ENCODE measurements at places on chromosomes 16 and 17. TPM values are rescaled to one million over a fixed set of nuclear protein-coding genes. Genes with fewer than 3 reads are reported as not detected.

DNA sequence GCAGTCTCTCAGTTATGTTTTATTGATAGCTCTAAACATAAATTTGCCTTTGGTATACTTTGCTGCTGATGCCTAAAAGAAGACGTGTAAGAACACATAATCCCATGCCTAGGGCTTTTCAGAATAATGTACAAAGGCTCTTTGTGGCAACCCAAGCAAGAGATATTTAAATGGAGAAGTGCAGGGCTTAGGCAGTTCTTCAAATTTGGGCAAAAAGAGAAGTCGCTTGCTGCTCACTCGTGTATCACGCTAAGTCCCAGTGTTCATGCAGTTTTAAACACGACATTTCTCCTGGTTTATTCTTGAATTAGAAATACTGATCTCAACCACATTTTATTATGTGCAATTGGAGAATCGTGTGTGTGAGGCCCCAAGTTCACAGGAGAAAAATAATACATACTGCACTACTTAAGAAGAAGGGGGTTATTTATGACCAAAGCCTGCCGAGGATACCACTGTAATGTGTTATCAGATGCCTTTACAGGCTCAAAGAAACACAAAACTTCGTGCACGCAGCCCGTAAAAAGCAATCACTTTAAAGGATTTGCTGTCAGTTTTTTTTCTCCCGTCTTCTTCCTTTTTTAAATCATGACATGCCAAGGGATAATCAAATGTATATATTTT lies 22.5 kb upstream of the IRX6 start:
- no peaks in the 10 kb centered on the region for H3K36me3 ChIP-seq
- H3K4me1 ChIP-seq = no peaks in the 10 kb centered on the region
- peaks cover 5% of the 10 kb centered on the region for H3K27me3 ChIP-seq
- no peak overlapping the region for H3K4me3 ChIP-seq

DNA sequence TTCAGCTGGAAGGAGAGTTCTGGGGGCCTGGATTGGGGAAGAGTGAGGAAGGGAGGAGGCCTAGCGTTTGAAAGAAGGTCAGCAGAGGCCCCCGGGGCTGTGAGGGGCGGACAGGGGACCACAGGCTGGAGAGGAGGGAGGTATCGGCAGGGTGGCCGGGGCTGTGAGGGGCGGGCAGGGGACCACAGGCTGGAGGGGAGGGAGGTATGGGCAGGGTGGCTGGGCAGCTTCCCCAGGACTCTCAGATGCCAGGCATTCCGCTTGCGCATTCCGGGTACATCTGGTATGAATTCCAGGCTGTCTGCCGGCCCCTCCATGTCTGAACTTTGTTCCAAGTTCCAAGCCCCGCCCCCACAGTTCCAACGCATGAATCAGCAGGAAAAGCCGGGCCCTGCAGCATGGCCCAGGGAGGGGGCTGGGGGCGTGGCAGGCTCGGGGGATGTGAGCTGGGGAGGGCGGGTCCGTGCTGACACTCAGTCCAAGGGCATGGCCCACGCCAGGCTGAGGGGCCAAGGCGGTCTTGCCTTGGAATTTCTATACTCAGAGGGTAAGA lies 4.3 kb upstream of the TLCD2 start:
- H3K27me3 ChIP-seq = no peaks in the 10 kb centered on the region
- H3K4me3 ChIP-seq = peak overlapping the region; percentile 51
- peak; percentile 100 for DNase-seq
- peaks cover 48% of the 10 kb centered on the region for H3K4me1 ChIP-seq
- peak overlapping the region; percentile 88 for H3K27ac ChIP-seq
- peaks cover 53% of the 10 kb centered on the region for H3K36me3 ChIP-seq

GRCh38 chr17:36111068-36111490 lies 7.5 kb downstream of the CCL4 start:
- no peak overlapping the region for H3K4me3 ChIP-seq
- H3K4me1 ChIP-seq = no peaks in the 10 kb centered on the region
- DNase-seq = no peak
- peaks cover 15% of the 10 kb centered on the region for H3K27me3 ChIP-seq

GRCh38 chr16:51119973-51120729 lies 30.9 kb downstream of the SALL1 start:
- H3K4me1 ChIP-seq = peaks cover 37% of the 10 kb centered on the region
- peak overlapping the region; percentile 59 for H3K27ac ChIP-seq
- no peaks in the 10 kb centered on the region for H3K36me3 ChIP-seq

DNA sequence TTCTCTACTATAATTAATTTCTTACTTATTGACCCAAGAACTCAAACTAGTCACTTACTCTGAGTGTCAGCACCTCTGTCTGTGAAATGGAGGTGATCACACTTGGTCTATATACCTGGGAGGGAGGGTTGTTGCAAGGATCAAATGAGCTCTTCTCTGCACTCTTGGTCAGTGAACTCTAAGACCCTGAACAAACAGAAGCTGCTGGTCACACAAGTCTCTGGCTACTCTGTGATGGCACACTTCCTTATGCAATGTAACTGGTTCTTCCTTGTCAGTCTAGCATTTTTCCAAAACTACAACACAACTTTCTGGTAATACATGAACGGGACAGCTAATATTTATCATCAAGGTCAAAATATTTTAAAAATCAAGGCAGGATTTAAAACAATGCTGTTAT lies 40.7 kb downstream of the GNA13 start:
- peaks cover 54% of the 10 kb centered on the region for H3K4me1 ChIP-seq
- H3K36me3 ChIP-seq = peaks cover 62% of the 10 kb centered on the region
- H3K4me3 ChIP-seq = no peak overlapping the region
- H3K27me3 ChIP-seq = no peaks in the 10 kb centered on the region
- DNase-seq = no peak

- no peak overlapping the region for H3K4me3 ChIP-seq
- peaks cover 38% of the 10 kb centered on the region for H3K4me1 ChIP-seq
- peaks cover 2% of the 10 kb centered on the region for H3K36me3 ChIP-seq
These were observed 43.2 kb downstream of the PIMREG start for GRCh38 chr17:6487251-6488007.

DNA sequence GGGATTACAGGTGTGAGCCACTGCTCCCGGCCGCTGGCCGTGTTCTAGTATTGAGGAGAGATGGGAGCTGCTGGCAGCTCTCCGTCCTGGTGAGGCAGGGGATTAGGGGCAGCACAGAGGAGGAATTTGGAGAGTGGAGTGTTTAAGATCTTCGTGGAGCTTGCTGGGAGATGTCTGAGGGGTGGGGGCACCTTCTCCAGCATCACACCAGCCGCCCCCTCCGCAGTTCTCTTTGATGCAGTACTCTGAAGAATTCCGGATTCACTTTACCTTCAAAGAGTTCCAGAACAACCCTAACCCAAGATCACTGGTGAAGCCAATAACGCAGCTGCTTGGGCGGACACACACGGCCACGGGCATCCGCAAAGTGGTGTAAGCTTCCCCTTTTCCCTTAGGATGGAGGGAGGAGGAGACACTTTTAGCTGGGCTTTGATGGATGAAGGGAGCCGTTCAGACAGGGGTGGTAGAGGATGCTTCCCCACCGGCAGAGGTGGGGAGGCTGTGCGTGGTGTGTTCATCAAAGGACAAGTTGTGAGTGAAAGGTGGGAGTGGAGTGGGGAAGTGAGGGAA lies 11.9 kb downstream of the ITGAM start:
- H3K27me3 ChIP-seq = no peaks in the 10 kb centered on the region
- no peaks in the 10 kb centered on the region for H3K36me3 ChIP-seq
- DNase-seq = no peak
- no peak overlapping the region for H3K4me3 ChIP-seq

DNA sequence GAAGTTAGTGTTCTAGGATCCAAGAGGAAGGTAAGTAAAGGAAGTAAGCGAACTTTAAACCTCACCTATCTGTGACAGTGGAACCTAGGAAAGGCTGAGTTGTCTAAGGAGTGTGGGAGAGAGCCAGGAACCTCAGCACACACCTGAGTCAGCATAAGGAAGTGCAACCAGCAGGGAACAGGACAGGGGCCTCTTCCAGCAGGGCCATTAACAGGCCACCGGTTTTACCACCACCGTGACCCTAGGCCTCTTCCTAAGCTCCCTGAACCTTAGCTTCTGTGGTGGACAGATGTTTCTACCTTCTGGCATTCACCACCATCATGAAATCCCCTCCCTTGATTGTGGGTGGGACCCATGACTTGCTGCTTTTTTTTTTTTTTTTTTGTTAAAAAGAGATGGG lies 26.7 kb upstream of the GPATCH8 start:
- no peak for DNase-seq
- H3K4me1 ChIP-seq = peaks cover 18% of the 10 kb centered on the region

- H3K27me3 ChIP-seq = no peaks in the 10 kb centered on the region
- H3K27ac ChIP-seq = no peak overlapping the region
- H3K36me3 ChIP-seq = no peaks in the 10 kb centered on the region
These were observed 91.9 kb downstream of the NXN start for GRCh38 chr17:887551-888209.

- no peaks in the 10 kb centered on the region for H3K27me3 ChIP-seq
- no peak overlapping the region for H3K4me3 ChIP-seq
- no peaks in the 10 kb centered on the region for H3K4me1 ChIP-seq
- H3K27ac ChIP-seq = no peak overlapping the region
These were observed 24.9 kb downstream of the SBK1 start for GRCh38 chr16:28317040-28317880.

DNA sequence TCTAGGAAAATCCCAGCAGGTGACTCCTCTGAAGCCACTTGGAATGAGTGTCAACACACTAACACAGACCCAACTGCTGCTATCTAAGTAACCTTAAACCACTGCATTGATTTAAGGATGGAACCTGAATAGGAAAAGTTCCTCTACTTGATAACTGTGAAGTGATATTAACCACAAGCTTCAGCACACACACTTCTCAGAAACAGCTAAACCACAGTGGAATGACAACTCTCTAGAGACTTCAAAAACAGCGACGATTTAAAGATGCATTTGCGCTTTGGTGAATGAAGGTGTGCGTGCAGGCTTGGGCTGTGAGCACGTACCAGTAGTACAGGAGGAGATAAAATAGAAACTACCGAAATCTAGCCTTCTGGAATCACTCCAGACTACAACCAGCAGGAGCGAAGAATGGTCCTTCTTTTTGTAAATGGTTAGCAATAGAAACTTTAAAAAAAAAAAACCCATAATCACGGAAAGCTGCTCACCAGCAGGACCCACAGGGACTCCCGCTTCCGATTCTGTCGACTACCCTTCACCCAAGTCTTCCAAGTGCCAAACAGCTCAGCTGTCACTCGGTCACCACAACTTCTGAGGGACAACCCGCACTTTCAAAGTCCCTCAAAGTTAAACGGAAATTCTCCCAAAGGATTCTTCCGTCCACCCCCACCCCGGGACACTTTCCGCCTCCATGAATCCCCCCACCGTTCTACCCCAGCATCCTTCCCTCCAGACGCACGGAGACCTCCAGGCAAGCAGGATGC lies 137.7 kb upstream of the CORO6 start:
- peaks cover 5% of the 10 kb centered on the region for H3K4me1 ChIP-seq
- 0 out of 2 replicates have a peak overlapping the region, but pooled peaks have one; percentile 17 for H3K27ac ChIP-seq
- DNase-seq = peak; percentile 39
- H3K36me3 ChIP-seq = 0 out of 2 replicates have a peak, but pooled peaks cover 3% of the 10 kb centered on the region

DNA sequence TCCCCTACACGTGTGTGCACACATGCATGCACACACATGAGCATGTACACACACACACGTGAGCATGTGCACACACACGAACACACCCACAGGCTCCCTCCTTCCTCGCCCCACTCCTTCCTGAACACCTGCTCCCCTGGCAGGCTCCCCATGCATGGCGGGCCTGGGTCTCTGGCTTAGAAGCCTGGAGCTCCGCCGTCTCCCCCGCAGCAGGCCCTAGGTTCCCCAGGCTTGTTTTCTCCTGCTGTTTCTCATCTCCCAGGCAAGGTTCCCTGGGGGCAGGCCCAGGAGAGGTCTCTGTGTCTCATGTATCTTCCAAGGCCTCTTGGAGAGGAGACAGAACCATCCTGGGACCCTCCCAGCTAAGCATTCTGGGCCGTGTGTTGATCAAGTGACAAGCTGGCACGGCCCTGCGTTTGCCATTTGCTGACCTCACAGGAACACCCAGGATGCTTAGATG lies 202.3 kb upstream of the CIBAR2 start:
- 0 out of 2 replicates have a peak, but pooled peaks cover 5% of the 10 kb centered on the region for H3K36me3 ChIP-seq
- peaks cover 41% of the 10 kb centered on the region for H3K4me1 ChIP-seq
- no peaks in the 10 kb centered on the region for H3K27me3 ChIP-seq
- H3K27ac ChIP-seq = no peak overlapping the region

DNA sequence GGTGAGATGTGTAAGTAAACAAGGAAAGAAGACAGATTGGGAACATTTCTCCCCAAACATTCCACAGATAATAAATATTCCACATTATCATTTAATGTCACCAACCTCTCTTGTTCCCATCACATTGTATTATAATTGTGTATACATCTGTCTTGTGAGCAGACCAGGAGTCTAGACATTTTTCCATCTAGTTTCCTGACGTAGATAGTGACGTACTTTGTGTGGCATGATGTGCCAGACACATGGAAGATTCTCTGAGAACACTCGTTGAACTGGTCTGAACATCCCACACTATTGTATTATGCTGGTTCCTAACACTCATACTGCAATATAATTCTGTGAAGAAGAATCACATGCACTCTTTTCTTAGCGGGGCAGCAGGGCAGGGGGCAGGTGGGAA lies 34.0 kb downstream of the WSB1 start:
- H3K27me3 ChIP-seq = no peaks in the 10 kb centered on the region
- H3K4me3 ChIP-seq = no peak overlapping the region
- no peaks in the 10 kb centered on the region for H3K36me3 ChIP-seq
- H3K27ac ChIP-seq = no peak overlapping the region

DNA sequence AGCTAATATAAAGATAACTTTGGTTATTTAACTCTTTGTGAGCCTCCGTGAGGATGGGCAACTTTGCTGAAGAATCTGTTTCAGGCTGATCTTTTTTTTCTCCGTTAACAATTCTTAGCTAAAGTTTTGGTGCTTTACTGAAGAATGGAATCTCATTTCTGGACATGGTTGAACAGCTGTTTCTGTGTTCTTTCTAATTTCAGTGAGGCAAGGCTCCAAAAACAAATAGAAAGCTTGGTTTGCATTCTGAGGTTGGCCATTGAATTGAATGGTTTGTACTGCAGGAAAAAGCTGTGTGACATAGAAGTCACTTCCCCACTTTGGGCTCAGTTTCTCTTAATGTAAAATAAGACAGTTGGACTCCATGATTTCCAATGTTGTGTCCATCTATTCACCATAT lies 22.3 kb upstream of the HLF start:
- no peaks in the 10 kb centered on the region for H3K36me3 ChIP-seq
- H3K4me3 ChIP-seq = no peak overlapping the region
- H3K4me1 ChIP-seq = peaks cover 9% of the 10 kb centered on the region

DNA sequence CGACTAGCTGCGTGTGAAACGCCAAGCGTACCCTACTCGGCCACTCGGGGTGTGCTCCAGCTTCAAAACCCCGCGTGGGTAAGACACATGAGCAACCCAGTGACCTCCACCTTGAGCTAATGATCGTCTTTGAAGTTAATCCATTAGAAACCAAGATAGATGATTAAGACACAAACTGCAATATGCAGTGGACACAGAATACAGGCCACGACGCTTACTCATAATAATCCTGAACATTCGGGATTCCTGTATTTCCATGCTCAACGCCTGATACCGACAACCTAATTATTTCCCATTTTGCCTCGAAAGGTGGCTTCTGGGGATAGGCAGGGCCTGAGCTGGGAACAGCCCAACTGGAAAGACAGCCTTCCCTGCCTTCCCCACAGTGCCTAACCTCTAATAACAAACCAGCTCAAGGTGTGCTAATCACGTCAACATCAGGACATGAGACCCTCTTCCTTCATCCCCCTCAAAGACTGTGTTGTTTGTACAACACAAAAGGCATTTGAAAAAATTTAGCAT lies 504 bp upstream of the COPRS start:
- no peak overlapping the region for H3K27ac ChIP-seq
- H3K27me3 ChIP-seq = no peaks in the 10 kb centered on the region
- peaks cover 19% of the 10 kb centered on the region for H3K4me1 ChIP-seq
- H3K4me3 ChIP-seq = peak overlapping the region; percentile 87
- H3K36me3 ChIP-seq = peaks cover 53% of the 10 kb centered on the region
- DNase-seq = peak; percentile 43

Gene KRT24
- total RNA-seq = not detected

Gene CES5A
- not detected for total RNA-seq

Gene CDRT15L2
- not detected for total RNA-seq

Gene C16orf86
- total RNA-seq = not detected

Gene PNMT
- not detected for total RNA-seq

Gene TNFRSF13B
- not detected for total RNA-seq

Data from SJSA1 (cell line).